Osteoblast (primary cell): ENCODE measurements at places on chromosomes 6 and 20. TPM values are rescaled to one million over a fixed set of nuclear protein-coding genes. Genes with fewer than 3 reads are reported as not detected.

DNA sequence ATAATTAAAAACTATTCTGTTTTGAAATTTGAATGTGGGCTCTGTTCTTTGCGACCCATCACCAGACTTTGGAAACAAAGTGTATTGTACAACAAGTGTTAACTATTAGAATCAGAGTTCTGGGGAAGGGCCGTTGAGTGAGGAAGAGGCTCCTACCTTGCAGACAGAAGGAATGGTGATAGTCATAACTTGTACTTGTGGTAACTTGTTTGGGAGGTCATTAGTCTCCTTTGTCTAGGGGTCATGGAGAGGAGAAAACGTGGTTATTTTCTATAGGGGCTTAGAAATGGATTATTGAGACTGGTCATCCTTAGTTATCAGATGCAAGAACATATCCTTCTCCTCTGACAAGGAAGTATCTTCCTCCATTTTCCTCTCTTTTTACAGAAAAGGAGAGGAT is 174.8 kb downstream of the BMP2 start:
- H3K4me3 ChIP-seq: no peak overlapping the region
- no peaks in the 10 kb centered on the region for H3K4me1 ChIP-seq
- DNase-seq: no peak
- no peaks in the 10 kb centered on the region for H3K36me3 ChIP-seq

DNA sequence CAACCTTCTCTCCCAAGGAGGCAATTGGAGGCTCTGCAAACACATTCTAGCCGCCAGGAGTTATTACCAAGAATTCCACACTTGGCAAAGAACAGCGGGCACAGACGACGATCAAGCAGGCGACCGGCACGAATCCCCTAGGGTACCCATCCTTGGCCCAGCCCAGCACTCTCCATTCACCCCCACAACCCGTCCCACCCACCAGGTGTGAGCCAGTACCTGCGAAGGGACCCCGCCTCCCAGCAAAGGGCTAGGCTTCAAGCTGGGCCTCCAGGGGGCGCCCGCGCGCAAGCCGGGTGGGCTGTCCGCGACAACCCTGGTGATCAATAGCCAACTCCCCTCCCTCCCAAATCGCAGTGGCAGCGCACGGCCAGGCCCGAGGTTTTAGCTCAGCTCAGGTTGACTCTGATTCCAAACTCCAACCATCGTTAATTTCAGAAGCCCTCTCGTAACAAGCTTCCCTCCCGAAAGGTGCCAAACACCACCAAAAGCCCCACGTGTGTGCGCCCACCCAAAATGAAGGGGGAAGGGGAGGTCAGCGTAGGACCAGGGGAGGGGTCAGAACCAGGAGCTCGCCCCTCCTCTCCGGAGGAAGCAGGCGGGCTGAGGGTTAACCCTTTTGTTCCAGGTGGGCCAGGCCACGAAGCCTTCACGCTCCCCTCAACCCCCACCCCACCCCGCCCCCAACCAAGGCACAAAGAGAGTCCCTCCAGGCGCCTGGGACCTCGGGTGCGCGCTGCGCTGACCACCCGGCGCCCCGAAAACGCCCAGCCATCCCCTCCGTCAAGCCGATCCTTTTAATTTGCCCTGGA is 2.1 kb downstream of the SALL4 start:
- H3K4me1 ChIP-seq: peaks cover 13% of the 10 kb centered on the region
- H3K36me3 ChIP-seq: no peaks in the 10 kb centered on the region
- H3K4me3 ChIP-seq: peak overlapping the region; percentile 75
- no peak overlapping the region for H3K27ac ChIP-seq
- H3K27me3 ChIP-seq: peaks cover 42% of the 10 kb centered on the region

DNA sequence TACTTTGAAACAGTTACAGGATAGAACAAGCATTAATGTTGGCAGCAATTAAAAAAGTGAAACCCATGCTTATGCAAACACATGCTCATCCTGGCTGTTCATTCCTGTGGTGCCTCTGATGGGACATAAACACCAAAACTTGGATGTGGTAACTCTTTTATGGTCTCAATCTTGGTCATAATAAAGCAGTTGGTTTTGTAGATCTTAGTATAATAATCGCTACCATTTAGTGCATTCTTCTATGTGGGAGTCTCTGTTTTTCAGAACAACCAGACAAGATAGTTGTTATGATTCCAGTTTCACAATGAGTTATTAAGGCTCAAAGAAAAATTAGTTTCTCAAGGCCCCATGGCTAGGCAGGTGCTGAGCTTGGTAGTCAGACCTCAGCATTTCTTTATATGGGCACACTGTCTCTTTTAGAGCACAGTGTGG is 184.0 kb downstream of the UTRN start:
- peak; percentile 64 for DNase-seq
- H3K4me1 ChIP-seq: no peaks in the 10 kb centered on the region
- H3K27ac ChIP-seq: no peak overlapping the region
- no peaks in the 10 kb centered on the region for H3K27me3 ChIP-seq
- H3K4me3 ChIP-seq: no peak overlapping the region
- peaks cover 6% of the 10 kb centered on the region for H3K36me3 ChIP-seq

GRCh38 chr20:20856306-20856705 is 143.9 kb upstream of the RALGAPA2 start:
- H3K4me3 ChIP-seq: no peak overlapping the region
- no peaks in the 10 kb centered on the region for H3K27me3 ChIP-seq
- DNase-seq: no peak
- H3K27ac ChIP-seq: no peak overlapping the region
- H3K36me3 ChIP-seq: no peaks in the 10 kb centered on the region

- no peak overlapping the region for H3K4me3 ChIP-seq
- H3K27me3 ChIP-seq: no peaks in the 10 kb centered on the region
- no peak overlapping the region for H3K27ac ChIP-seq
- H3K36me3 ChIP-seq: no peaks in the 10 kb centered on the region
- DNase-seq: no peak
Observed at GRCh38 chr6:124873066-124873410, 89.2 kb upstream of the RNF217 start.

DNA sequence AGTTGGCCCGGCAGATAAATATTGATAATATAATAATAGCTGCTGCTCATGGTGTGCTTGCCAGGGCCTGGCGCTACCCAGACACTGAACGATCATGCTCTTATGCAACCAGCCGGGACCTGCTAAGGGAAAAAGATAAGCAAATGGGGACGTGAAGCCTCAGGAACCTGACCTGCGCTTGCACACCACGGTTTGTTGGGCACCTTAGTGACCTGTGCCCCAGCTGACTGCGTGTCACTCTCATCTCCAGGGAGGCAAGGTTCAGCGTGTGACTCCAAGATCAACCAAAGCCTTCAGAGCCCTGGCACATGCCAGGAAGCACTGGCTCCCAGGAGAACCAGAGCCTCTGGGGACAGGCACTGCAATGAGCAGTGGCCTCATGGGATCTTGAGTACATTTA is 111.1 kb downstream of the AGPAT4 start:
- H3K27me3 ChIP-seq: no peaks in the 10 kb centered on the region
- H3K4me1 ChIP-seq: peaks cover 13% of the 10 kb centered on the region
- DNase-seq: no peak

DNA sequence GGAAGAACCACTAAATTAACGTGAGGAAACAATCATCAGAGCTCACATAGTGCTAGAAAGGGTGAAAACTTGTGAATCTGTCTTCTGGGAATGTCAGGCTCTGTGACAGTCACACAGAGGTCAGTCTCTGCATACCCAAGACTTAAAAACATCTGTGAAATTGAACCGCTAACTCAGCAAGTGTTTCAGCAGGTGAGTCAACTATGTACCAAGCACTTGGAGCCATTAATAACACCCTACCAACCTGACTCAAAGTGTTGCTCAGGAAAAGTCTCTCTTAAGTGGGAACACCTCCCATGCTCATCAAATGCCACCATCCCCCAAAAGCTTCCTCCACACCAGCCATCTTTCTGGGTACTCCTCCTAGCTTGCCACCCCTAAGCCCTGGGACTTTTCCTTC is 92.3 kb upstream of the CARMIL1 start:
- no peaks in the 10 kb centered on the region for H3K4me1 ChIP-seq
- H3K27me3 ChIP-seq: no peaks in the 10 kb centered on the region
- no peak overlapping the region for H3K27ac ChIP-seq
- no peak for DNase-seq
- no peaks in the 10 kb centered on the region for H3K36me3 ChIP-seq

GRCh38 chr6:40391086-40391485 is 196.1 kb downstream of the LRFN2 start:
- H3K27me3 ChIP-seq: no peaks in the 10 kb centered on the region
- H3K27ac ChIP-seq: no peak overlapping the region
- DNase-seq: no peak
- H3K4me1 ChIP-seq: no peaks in the 10 kb centered on the region
- H3K36me3 ChIP-seq: no peaks in the 10 kb centered on the region

GRCh38 chr20:24034820-24035219 is 46.2 kb upstream of the GGTLC1 start:
- no peaks in the 10 kb centered on the region for H3K27me3 ChIP-seq
- no peaks in the 10 kb centered on the region for H3K36me3 ChIP-seq
- H3K4me3 ChIP-seq: no peak overlapping the region
- no peak for DNase-seq

DNA sequence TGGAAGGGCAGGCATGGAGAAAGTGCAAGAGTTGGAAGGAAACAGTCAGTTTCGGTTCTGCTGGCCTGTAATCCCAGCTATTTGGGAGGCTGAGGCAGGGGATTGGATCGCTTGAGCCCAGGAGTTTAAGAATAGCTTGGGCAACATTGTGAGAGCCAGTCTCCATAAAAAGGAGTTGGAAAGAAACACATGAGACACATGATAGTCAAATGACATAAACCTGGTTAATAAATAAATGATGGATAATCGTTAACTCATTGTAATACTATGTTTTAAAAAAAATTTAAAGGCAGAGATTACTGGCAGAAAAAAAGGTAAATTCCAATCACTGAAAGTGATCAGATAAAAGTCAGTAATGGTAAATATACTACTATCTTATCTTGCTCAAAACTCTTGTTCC is 37.2 kb upstream of the PHACTR1 start:
- H3K36me3 ChIP-seq: no peaks in the 10 kb centered on the region
- no peak overlapping the region for H3K27ac ChIP-seq
- H3K4me3 ChIP-seq: no peak overlapping the region
- H3K27me3 ChIP-seq: no peaks in the 10 kb centered on the region

DNA sequence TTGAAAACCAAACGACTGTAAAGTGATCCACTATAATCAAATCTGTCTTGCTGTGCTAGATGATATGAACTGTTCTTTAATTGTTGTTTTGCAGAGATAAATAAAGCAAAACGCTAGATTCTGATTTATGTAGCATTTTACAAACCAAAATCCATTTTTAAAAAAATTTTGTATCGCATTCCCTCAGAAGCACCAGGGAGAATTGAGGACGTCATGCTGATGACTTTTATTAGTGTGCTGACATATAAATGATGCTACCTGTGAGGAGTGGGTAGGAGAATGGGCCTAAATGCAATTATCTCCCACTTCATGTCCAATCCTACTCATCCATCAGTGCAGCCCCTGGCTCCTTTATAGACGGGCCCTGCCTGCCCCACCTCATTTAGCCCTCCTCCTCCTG is 282.4 kb downstream of the PACRG start:
- H3K4me1 ChIP-seq: no peaks in the 10 kb centered on the region
- no peaks in the 10 kb centered on the region for H3K36me3 ChIP-seq
- no peak overlapping the region for H3K4me3 ChIP-seq
- no peak overlapping the region for H3K27ac ChIP-seq
- H3K27me3 ChIP-seq: no peaks in the 10 kb centered on the region
- DNase-seq: no peak

- peak overlapping the region; percentile 100 for H3K27ac ChIP-seq
- H3K4me3 ChIP-seq: peak overlapping the region; percentile 91
Observed at GRCh38 chr20:54208548-54209176, 775 bp downstream of the PFDN4 start.

GRCh38 chr6:14271789-14272736 is 154.5 kb downstream of the CD83 start:
- H3K36me3 ChIP-seq: no peaks in the 10 kb centered on the region
- no peak overlapping the region for H3K4me3 ChIP-seq
- peak; percentile 73 for DNase-seq
- peaks cover 37% of the 10 kb centered on the region for H3K4me1 ChIP-seq
- H3K27me3 ChIP-seq: no peaks in the 10 kb centered on the region
- H3K27ac ChIP-seq: peak overlapping the region; percentile 84

- peaks cover 17% of the 10 kb centered on the region for H3K4me1 ChIP-seq
- H3K36me3 ChIP-seq: no peaks in the 10 kb centered on the region
- H3K27ac ChIP-seq: no peak overlapping the region
- DNase-seq: no peak
- H3K4me3 ChIP-seq: no peak overlapping the region
- no peaks in the 10 kb centered on the region for H3K27me3 ChIP-seq
Observed at GRCh38 chr6:126657561-126658175, 317.8 kb downstream of the CENPW start.

- H3K4me3 ChIP-seq: no peak overlapping the region
- peaks cover 9% of the 10 kb centered on the region for H3K4me1 ChIP-seq
- H3K27me3 ChIP-seq: no peaks in the 10 kb centered on the region
- H3K36me3 ChIP-seq: no peaks in the 10 kb centered on the region
Observed at GRCh38 chr6:2992330-2992979, 7.2 kb upstream of the NQO2 start.

DNA sequence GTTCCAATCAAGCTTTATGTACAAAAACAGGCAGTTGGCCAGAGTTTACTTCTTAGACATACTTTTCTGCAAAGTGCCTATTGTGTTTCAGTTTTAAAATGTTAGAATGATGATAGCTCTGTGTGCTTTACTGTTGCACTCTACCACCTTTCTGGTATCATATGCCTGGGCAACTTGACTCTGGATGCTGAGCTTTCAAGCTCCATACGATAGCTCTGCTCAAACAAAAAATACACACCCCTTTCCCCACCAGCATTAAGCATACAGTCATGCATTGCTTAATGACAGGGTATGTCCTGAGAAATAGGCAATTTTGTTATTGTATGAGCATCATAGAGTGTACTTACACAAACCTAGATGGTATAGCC is 123.1 kb downstream of the RCAN2 start:
- H3K27ac ChIP-seq: no peak overlapping the region
- H3K27me3 ChIP-seq: no peaks in the 10 kb centered on the region
- H3K4me1 ChIP-seq: peaks cover 4% of the 10 kb centered on the region
- no peak for DNase-seq
- no peak overlapping the region for H3K4me3 ChIP-seq
- no peaks in the 10 kb centered on the region for H3K36me3 ChIP-seq

GRCh38 chr6:43856005-43856765 is 86.2 kb downstream of the VEGFA start:
- H3K4me3 ChIP-seq: no peak overlapping the region
- H3K27me3 ChIP-seq: no peaks in the 10 kb centered on the region
- no peaks in the 10 kb centered on the region for H3K36me3 ChIP-seq
- H3K4me1 ChIP-seq: peaks cover 8% of the 10 kb centered on the region

- DNase-seq: no peak
- no peak overlapping the region for H3K4me3 ChIP-seq
- H3K36me3 ChIP-seq: no peaks in the 10 kb centered on the region
- no peak overlapping the region for H3K27ac ChIP-seq
Observed at GRCh38 chr6:52591832-52592231, 15.0 kb upstream of the TRAM2 start.

GRCh38 chr6:132612449-132613108 is 11.5 kb downstream of the TAAR2 start:
- peaks cover 12% of the 10 kb centered on the region for H3K27me3 ChIP-seq
- no peak overlapping the region for H3K27ac ChIP-seq
- no peak for DNase-seq
- H3K36me3 ChIP-seq: no peaks in the 10 kb centered on the region
- H3K4me3 ChIP-seq: no peak overlapping the region
- H3K4me1 ChIP-seq: no peaks in the 10 kb centered on the region

The ATP6V1G2 gene
- 2.2 and 2.9 TPM in 2 replicates for total RNA-seq

The SLPI gene
- total RNA-seq: 1.4 and 2.1 TPM in 2 replicates

The OR2J3 gene
- total RNA-seq: not detected in 2 replicates

The TBPL1 gene
- 11.5 and 14.1 TPM in 2 replicates for total RNA-seq

The RNF114 gene
- 46.9 and 78.5 TPM in 2 replicates for total RNA-seq

The RPN2 gene
- total RNA-seq: 213 and 245 TPM in 2 replicates

The INSM1 gene
- not detected in 2 replicates for total RNA-seq

The TRIM31 gene
- total RNA-seq: not detected in 2 replicates

The ADGRF1 gene
- not detected in 2 replicates for total RNA-seq

The CCNC gene
- total RNA-seq: 89.4 and 89.6 TPM in 2 replicates

The COL21A1 gene
- 8.0 and 19.2 TPM in 2 replicates for total RNA-seq

The BANF2 gene
- total RNA-seq: not detected in 2 replicates
